ENCODE measurements at places on chromosomes 6 and 20. TPM values are rescaled to one million over a fixed set of nuclear protein-coding genes. Genes with fewer than 3 reads are reported as not detected.

The CPNE5 gene
- polyA plus RNA-seq: 0.85 TPM

The ULBP2 gene
- 0.49 TPM for polyA plus RNA-seq

The RFX6 gene
- polyA plus RNA-seq: not detected

The PTGIS gene
- not detected for polyA plus RNA-seq

The ZSCAN23 gene
- polyA plus RNA-seq: not detected

The MAN1A1 gene
- 16.1 TPM for polyA plus RNA-seq

The OLIG3 gene
- polyA plus RNA-seq: not detected

The LTV1 gene
- 11.6 TPM for polyA plus RNA-seq

DNA sequence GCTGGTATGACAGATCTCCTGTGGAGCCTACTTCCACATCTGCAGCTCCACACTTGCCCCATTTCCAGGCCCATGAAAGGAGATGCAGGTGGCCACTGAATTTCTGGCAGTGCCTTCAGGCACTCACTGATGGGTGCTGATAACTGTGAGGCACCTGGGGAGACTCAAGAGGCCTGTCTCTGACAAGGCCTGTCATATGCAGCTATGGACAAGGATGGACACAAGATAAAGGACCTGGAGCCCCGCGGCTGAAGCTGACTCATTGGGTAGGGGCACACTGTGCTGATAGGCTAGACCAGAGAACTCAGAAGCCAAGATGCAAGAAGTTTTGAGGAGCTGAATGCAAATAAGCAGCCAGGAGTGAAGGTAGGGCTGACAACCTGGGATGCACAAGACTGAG, 81.0 kb upstream of the LRFN2 start:
- no peak for DNase-seq
- no peaks in the 10 kb centered on the region for H3K36me3 ChIP-seq
- H3K27ac ChIP-seq: no peak overlapping the region
- H3K4me3 ChIP-seq: no peak overlapping the region

DNA sequence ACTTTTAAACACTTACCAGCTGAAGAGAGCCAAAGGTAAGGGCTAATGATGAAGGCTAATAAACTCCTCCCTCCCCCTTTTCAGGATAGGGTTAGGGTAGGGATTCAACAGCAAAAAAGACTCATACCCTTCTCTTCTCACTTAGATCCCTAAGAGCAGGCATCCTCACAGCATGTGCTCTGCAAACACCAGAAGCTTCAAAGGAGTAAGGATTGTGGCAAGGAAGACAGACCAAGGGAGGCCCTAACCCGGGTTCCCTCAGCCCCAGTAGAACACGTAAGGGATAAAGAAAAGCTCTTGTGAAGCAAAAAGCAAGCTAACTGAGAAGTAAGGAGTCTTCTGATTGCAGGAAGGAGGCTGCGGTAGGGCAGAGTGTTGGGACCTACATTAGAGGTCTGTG, 11.6 kb downstream of the MAP3K7 start:
- peaks cover 43% of the 10 kb centered on the region for H3K36me3 ChIP-seq
- no peak overlapping the region for H3K4me3 ChIP-seq
- no peaks in the 10 kb centered on the region for H3K4me1 ChIP-seq
- H3K27ac ChIP-seq: no peak overlapping the region
- no peaks in the 10 kb centered on the region for H3K27me3 ChIP-seq

- H3K36me3 ChIP-seq: no peaks in the 10 kb centered on the region
- no peak overlapping the region for H3K27ac ChIP-seq
- DNase-seq: no peak
- peaks cover 5% of the 10 kb centered on the region for H3K4me1 ChIP-seq
- no peaks in the 10 kb centered on the region for H3K27me3 ChIP-seq
Observed at GRCh38 chr6:134464690-134465411, 146.9 kb upstream of the SGK1 start.

- H3K36me3 ChIP-seq: no peaks in the 10 kb centered on the region
- no peak overlapping the region for H3K27ac ChIP-seq
- no peaks in the 10 kb centered on the region for H3K27me3 ChIP-seq
- no peak for DNase-seq
- H3K4me1 ChIP-seq: peaks cover 19% of the 10 kb centered on the region
Observed at GRCh38 chr6:137740091-137740755, 126.8 kb upstream of the TNFAIP3 start.

GRCh38 chr6:109050012-109050411, 44.6 kb downstream of the SESN1 start:
- no peak for DNase-seq
- no peaks in the 10 kb centered on the region for H3K27me3 ChIP-seq
- no peak overlapping the region for H3K4me3 ChIP-seq
- no peak overlapping the region for H3K27ac ChIP-seq
- H3K36me3 ChIP-seq: no peaks in the 10 kb centered on the region

DNA sequence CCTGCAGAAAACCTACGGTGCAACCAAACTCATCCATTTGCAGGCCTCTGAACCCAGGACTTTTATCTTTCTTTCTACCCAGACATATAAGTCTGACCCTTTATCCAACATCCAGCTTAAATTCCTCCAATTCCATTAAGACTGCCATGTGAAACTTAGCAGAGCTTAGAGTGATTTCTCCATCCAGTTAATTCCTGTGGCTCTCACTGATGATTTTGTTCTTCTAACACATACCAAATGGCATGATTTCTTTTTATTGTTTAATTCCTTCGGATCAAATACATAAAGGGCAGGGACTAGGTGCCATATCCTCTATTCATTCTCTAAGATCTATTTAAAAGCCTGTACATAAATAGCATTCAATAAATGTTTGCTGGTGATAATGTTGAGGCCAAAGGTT, 92.9 kb downstream of the TASP1 start:
- no peak overlapping the region for H3K4me3 ChIP-seq
- H3K4me1 ChIP-seq: no peaks in the 10 kb centered on the region
- no peak overlapping the region for H3K27ac ChIP-seq
- DNase-seq: no peak
- H3K27me3 ChIP-seq: no peaks in the 10 kb centered on the region

DNA sequence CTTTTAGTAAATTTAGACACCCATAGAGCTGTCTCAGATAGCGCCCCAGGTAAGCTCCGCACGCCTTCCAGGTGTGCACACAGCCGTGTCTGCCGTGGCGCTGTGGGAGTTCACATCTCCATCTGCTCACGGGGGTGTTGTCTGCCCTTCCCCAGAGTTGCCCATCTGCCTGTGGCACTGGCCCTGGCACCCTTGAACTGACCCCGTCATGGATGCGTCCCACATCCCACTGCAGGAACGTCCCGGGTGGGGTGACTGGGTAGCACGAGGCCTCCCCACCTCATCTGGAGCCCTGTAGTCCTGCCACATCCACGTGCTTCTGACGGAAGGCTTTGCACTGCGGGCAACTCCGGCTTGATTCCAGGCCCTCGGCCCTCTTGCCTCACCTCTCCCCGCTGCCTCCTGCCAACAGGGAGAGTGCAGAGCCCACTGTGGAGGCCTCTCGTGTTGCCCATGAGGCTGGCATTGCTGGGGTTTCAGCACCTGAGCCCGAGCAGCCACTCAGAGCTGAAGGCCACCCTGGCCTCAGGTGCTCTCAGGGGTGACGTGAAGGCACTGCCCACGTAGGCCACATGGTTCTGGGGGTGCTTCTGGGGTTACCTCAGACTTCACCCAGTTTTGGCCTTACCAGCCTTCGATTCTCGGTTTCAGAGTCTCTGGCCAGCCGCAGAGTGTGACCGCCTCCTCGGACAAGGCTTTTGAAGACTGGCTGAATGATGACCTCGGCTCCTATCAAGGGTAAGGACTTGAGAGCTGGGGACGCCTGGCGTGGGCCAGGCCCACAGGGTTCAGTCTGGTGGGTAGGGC, 5.1 kb downstream of the ARFGAP1 start:
- H3K4me1 ChIP-seq: peaks cover 14% of the 10 kb centered on the region
- no peak overlapping the region for H3K4me3 ChIP-seq
- H3K36me3 ChIP-seq: peaks cover 73% of the 10 kb centered on the region
- DNase-seq: no peak
- no peaks in the 10 kb centered on the region for H3K27me3 ChIP-seq

GRCh38 chr20:9482180-9482579, 32.2 kb upstream of the LAMP5 start:
- H3K27me3 ChIP-seq: no peaks in the 10 kb centered on the region
- no peak overlapping the region for H3K4me3 ChIP-seq
- peak; percentile 58 for DNase-seq
- H3K4me1 ChIP-seq: peaks cover 49% of the 10 kb centered on the region
- no peak overlapping the region for H3K27ac ChIP-seq

DNA sequence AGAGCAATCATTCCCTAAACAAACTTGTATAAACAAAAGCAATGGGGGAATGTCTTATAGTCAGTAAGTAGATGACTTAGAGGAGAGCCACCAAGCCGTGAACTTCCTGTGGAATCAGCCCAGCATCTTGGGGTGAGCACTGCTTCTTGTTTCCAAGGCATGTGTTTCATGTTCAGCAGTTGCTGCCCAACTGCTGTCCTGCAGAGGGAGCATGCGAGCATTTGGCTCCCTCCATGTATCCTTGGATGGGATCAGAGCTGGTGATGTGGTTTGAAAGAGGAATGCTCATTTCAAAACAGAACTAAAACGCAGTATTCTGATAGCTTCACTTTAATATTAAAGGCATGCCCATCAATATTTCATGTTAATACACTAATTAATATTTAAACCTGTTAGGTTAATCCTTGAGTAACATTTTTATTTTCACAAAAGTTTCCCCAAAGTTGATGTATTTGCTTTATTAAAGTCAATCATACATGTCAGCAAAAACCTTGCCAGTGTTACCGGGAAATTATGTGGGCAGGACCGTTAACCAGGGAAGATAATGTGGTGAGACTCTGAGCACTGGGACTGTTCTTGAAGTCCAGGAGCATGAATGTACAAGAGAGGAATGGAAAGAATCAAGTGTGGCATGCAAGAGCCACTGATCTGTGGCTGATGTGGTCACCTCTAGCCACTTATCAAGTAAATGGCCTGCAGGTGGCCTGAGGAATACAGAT, 172.1 kb upstream of the GGTLC1 start:
- no peak overlapping the region for H3K4me3 ChIP-seq
- no peak overlapping the region for H3K27ac ChIP-seq
- no peaks in the 10 kb centered on the region for H3K27me3 ChIP-seq
- DNase-seq: no peak

- H3K27ac ChIP-seq: no peak overlapping the region
- no peak overlapping the region for H3K4me3 ChIP-seq
- H3K27me3 ChIP-seq: no peaks in the 10 kb centered on the region
- no peaks in the 10 kb centered on the region for H3K4me1 ChIP-seq
- no peaks in the 10 kb centered on the region for H3K36me3 ChIP-seq
Observed at GRCh38 chr6:72246926-72247325, 360.6 kb downstream of the RIMS1 start.

DNA sequence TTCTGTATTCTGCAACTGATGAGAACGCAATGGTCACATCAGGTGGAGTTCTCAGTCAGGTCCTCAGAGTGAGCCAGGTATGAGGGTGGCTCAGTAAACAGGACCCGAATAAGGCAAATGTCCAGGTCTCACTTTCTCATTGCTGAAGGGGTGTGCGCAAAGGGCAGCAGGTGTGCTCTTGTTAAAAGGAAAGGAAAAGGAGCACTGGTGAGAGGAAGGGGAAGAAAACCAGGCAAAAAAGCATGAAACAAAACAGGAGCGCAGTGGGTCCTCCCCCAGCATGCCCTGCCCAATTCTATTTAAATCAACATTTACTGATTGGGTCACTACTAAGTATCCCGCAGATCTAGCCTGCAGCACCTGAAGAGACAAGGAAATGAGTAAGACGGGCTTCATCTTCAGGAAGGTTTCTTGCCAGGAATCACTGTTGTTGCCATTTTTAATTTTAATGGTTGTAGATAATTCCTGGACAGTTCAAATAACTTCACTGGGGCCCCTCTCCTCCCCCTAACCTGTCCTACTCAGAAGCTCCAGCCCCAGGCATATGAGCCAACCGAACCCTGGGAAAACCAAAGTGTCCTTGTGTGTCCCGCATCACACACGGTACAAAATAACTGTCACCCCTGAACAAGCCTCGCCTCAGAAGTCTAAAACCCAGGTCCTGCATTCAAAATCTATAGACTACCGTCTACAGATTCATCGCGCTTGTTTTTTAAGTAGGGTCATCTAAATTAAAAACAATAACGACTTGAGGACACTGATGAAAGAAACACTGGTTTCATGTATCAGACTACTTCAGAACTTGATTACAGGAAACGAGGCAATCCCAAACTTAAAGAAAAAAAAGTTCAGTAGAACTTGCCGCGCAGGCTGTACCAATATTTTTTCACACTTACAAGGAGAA, 980 bp downstream of the MBOAT1 start:
- H3K4me1 ChIP-seq: peaks cover 48% of the 10 kb centered on the region
- DNase-seq: no peak
- H3K27ac ChIP-seq: peak overlapping the region; percentile 89
- H3K4me3 ChIP-seq: peak overlapping the region; percentile 77

Measured in CD14-positive monocyte (primary cell).